ENCODE measurements at places on chromosomes 3 and 15.

- no peak for DNase-seq
These were observed 326.6 kb downstream of the MAGI1 start for GRCh38 chr3:65712140-65712539.

- DNase-seq, result no peak
These were observed 64.5 kb downstream of the NEDD4 start for GRCh38 chr15:55928955-55929354.

- no peak for DNase-seq
These were observed 70.0 kb downstream of the FOXP1 start for GRCh38 chr3:71513515-71513914.

- DNase-seq, result no peak
These were observed 523.7 kb upstream of the TGFBR2 start for GRCh38 chr3:30082652-30083051.

DNA sequence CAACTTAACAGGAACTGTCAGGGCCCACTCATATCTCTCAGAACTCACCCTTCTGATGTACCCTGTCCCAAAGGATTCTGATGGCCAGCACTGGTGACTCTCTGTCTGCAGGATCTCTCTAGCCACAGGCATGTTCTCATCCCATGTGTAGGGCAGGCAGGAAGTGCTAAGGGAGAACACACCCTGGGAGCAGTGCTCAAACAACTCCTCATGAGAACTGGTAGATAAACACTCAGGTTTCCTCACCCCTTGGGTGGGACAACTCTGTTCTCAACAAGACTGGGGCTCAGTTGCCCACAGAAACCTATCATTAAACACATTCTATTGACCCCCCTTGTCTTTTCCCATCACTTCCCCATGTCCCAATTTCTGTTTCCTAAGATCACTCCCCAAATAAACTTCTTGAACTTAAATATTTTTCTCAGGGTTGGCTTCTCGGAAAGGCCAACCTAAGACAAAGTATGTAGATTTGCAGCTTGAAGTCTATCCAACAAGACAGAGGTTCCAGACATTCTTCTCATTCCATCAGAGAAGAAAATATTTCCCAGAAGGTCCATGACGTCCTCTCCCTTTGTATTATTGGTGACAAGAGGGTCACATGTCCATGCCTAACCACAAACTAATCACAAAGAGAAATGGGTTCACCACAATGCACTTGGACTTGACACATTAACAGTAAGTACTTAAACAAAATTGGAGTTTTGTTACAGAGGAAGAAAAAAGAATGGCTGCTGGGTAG, 276.6 kb upstream of the GADL1 start:
- peak; percentile 5 for DNase-seq

GRCh38 chr3:140731440-140732119, 53.7 kb downstream of the TRIM42 start:
- no peak for DNase-seq

DNA sequence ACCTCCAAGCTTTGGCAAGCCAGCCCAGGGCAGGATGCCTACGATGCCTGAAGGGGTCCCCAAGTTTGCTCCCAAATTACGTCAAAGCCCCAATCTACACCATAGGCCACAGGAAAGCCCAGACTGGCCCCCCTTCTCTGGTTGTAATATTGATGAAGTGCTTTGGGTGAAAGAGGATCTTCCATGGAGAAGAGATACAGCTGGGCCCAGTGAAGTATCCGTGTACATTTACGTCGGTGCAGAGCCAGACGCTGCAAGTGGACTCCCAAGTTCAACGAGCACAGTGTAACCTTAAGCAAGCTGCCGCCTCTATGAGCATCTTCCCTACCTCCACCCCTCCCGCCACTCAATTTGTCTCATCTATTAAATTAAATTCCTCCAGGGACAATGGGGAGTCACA, 100.1 kb upstream of the TPM1 start:
- DNase-seq, result no peak

DNA sequence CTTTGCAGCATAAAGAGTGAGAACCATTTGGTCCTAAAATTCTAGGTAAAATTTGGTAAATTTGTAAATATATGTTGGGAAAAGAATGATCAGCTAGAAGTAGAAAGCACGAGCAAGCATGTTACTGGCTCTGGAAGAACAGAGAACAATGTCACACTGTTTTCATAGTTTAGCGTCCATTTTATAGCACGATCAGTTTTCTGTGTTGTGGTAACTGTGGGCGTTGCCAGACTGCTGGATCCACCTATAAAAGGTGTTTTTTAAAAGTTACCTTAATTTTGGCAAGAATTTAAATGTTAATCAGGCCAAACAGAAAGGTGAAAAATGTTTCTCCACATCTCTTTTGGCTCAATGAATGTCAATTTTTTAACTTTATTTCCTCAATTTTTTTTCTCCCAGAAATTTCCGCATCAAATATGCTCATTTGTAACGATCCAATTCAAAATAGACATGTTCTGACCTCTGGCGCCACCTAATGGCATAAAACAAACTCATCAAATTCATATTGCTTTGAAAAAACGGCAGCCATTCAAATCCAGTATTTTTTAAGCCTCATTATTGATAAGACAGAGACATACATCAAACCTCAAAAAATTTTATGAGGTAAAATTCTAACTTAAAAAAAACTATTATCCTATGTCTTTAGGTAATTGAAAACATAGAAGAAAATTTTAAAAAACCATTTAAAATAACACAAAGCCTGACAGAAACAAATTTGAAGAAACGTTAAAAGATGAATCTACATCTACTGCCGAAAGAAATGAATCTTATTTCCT, 5.5 kb upstream of the GP5 start:
- DNase-seq, result peak; percentile 74

- DNase-seq, result peak; percentile 93
These were observed 7.7 kb downstream of the DUOXA2 start for GRCh38 chr15:45121706-45122417.

- no peak for DNase-seq
These were observed 83.8 kb upstream of the GALNT15 start for GRCh38 chr3:16090706-16091105.

DNA sequence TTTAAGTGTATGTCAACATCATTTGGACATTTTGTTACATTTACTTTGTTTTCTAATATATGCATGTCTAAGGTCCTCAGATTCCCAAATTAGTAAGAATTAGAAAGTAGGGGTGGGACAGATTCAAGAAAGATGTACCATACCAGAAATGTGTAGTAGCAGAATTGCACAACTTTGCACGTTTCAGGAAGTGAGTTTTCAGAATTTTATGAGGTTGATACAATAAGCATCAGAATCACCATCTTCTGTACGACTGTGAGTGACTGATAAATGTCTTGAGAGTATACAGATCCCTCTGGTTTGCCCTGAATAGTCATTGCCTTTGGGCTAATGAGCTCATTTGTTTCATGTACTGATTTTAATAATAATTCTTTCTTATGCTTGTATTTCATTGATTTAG, 9.3 kb downstream of the ARIH2 start:
- DNase-seq, result peak; percentile 50

DNA sequence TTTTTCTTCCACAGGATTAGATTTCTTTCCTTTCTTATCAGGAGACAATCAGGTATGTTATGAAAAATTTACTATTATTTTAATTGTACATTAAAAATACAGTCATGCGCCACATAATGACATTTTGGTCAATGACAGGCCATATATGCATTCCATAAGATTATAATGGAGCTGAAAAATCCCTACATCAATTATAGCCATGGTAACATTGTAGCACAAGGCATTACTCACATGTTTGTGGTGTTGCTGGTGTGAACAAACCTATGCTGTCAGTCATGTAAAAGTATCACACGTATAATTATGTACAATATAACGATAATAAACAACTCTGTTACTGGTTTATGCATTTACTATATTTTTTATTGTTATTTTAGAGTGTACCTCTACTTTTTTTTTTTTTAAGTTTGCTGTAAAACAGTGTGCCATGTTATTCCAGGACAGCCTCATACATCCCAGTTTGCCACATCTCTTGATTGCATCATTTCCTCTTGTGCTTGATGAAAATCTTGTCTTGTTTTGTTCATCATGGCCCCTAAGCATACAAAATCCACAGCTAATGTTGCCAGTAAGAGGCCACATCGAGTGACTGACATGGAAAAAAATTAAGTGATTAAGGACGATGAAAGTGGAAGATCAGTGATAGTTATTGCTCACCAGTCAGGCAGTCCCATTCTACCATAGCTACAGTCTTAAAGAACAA, 21.4 kb downstream of the CALML4 start:
- peak; percentile 9 for DNase-seq

- DNase-seq, result peak; percentile 59
These were observed 52.1 kb downstream of the VGLL4 start for GRCh38 chr3:11591391-11592282.

DNA sequence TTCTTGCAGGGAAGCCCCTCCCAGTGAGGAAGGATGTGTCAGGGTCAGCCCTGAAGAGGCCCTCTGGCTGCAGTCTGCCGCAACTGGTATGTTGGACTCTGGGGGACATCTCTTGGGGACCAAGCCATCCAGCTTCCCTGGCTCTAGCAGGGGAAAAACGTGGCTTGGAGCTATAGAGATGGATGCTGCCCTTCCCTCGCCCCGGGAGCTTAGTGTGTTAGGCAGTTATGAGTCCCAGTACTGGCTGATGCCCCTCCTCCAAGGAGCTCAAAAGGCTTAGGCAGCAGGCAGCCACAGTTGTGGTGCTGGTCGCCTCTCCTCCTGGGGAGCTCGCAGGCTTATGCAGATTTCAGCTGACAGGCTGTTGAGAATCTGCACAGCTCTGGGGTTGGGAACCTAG, 353.1 kb upstream of the GBE1 start:
- no peak for DNase-seq

- no peak for DNase-seq
These were observed 349.4 kb downstream of the DOCK3 start for GRCh38 chr3:51024121-51024520.

- no peak for DNase-seq
These were observed 31.9 kb downstream of the EHD4 start for GRCh38 chr15:41940441-41940857.

GRCh38 chr3:144241404-144241803, 269.8 kb downstream of the DIPK2A start:
- no peak for DNase-seq

- DNase-seq, result peak; percentile 25
These were observed 735 bp downstream of the STIMATE start for GRCh38 chr3:52896613-52897012.

DNA sequence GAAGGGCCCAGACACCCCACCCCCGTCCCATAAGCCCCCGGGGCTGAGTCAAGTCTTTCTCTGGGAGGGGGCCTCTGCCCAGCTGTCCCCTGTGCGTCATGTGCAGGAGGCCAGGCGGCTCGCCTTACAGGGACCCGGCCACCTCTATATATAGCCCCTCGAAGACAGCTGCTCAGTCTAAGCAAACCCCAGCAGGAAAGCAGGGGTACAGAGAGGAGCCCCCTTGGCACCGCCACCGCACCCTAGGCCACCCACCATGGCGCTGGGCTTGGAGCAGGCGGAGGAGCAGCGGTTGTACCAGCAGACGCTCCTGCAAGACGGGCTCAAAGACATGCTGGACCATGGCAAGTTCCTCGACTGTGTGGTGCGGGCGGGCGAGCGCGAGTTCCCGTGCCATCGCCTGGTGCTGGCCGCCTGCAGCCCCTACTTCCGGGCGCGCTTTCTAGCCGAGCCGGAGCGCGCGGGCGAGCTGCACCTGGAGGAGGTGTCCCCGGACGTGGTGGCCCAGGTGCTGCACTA, at the start of gene KLHL40:
Gene KLHL40 (plus strand): TSS at position 175 of the 519 bp plus-strand sequence. CDS start 82 bp downstream, at position 257.
- no peak for DNase-seq

- no peak for DNase-seq
These were observed 106.0 kb upstream of the LRIG1 start for GRCh38 chr3:66606868-66607267.

GRCh38 chr15:98858610-98859023, 149.0 kb downstream of the PGPEP1L start:
- no peak for DNase-seq

- DNase-seq, result no peak
These were observed 34.9 kb upstream of the MEIS2 start for GRCh38 chr15:37135225-37135624.

DNA sequence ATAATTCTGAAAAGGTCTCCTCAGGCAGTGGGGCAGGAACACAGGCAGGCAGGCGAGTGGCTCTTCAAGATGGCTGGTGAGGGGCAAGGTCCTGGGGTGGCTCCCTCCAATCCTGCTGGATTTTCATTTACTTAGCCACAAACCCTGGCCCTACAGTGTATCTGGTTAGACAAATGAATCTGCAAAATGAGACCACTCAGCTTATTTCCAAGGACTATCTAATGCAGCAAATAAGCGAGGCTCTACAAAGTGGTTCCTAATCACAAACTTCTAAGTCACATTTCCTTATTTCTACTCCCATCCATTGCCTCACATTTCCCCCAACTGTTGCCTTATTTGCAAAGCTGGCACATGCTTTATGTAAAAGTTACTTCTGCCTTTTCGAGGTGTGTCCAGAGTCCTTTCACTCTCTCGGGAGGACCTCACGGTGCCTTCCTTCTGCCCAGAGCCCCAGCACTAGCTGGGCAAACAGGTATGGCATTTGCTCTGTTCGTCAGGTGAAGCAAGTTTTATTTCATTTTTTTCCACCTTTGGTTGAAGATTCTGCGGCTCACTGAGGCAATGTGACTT, 40.5 kb downstream of the CCDC12 start:
- DNase-seq, result peak; percentile 68

GRCh38 chr15:61743345-61743909, 316.8 kb downstream of the VPS13C start:
- no peak for DNase-seq
